T-helper 9 cell (primary cell): ENCODE measurements at places on chromosomes 1 and 21.

DNA sequence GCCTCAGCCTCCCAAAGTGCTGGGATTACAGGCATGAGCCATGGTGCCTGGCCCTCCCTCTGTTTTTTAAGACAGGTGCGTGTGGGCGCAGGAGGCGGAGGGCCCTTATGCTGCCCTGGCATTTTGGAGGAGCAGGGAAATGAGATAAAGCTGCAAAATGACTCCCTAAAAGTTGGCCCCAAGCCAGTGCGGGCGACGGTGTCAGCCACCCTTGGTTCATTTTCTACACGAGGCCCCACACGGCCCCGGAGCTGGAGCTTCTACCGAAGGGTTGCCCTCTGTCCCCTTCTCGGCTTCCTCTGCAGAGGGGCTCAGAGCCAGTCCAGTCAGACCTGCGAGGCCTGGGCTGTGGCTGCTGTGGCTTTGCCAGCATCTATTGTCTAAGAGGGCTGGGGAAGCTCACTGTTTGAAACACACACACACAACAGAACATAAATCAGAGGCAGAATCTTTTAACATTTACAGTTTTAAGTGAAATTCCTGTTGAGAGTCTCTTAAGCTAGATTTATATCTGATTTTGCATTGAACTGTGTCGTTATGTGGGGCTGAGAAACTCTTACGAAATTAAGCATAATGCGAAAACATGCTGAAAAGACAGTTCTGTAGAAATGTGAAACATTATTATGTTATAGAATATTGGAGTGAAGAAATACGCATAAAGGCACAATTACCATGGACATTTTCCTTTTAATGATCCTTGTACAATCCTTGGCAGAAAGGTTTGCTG is 255.9 kb downstream of the CAMTA1 start:
- no peak for DNase-seq

DNA sequence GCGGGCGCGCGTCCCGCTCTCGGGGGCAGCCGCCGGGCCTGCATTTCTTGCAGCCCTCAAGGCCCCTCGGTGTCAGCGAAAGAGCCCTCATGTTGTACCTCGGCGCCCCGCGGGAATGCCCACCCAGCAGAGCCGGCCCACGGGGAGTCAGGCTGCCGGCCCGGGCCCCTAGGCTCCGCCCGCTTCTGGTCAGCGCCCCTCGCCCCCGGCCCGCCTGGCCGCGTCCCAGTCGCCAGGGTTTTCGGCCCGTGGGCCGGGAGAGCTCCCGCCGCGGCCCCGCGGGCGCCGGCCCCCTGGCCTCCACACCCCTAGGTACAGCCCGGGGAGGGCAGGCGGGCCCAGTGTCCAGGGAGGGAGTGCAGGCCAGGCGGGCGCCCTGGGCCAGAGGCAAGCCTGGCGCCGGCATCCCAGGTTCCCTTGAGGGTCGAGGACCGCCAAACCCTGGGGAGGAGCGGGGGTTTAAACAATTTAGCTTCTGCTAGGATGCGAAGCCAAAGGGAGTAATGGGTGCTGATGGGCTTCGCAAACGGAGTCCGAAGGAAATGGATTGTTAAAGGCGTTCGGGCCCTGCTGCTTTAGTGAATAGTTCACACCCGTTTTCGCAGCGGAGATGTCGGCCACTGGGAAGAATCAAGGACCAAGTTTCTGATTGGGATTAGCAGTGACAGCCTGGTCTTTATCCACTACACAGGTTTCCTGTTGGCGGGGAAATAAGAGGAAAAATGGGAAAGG is 486 bp upstream of the KCNA3 start:
- no peak for DNase-seq

DNA sequence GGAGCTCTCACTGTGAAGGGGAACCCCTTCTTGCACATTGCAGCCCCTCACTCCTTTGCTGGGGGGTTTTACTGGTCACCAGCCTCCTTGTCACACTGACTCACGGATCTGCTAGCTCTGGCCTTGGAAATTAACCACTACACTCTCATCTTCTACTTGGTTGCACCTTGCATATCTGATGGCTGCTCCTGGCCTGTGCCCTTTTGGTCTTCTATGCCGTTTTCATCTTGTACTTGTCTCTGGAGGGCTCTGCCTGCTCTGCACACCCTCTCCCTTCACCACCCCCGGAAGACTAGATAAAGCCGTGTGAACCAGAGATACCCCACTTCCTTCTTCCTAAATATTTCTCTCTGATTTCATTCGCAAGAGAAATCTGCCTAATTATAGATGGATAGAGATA is 44.6 kb downstream of the CD247 start:
- DNase-seq, result no peak

GRCh38 chr1:207007352-207008033 is 25.1 kb downstream of the C1orf116 start:
- no peak for DNase-seq

DNA sequence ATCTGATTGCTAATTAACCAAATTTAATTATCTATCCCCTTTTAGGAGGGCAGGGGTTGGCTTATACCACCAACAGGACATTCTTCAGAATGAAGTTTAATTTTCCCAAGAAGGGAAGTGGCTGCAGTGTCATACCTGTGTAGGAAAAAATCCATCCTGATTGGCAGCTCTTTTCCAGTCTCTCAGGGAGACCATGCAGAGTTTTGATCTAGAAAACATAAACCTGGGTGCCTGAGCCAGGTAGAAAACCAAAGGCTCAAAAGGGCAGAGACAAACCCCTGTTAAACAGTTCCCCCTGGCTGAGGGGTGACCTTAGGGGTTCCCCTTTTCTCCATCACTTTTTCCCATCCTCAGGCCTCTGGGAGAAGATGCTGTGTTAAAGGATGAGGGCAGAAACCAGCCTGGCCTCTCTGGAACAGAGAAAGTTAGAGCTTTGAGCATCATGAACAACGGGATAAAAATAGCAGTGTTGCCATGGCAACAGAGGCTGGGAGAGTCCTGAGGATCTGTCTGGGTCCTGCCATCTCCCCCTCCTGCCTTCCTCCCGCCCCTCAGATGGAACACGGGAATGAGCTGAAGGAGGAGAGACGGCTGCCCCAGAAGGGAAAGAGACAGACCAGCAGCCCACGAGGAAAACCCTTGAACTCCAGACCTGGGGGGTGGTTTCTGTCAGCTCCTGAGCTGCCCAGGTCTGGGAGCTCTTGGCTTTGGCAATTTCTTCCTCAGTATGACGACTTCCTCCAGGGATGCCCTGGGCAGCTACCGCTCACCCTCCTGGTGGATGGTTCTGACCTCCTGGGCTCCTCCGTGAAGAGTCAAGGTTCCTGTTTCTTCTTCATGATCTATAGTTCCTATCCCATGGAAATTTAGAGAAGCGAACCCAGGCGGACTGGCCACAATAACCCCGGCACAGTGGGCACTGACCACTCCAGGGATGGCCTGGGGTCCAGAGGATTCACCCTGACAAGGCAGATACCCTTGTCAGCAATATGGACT is 14.0 kb upstream of the LEMD1 start:
- DNase-seq, result no peak

DNA sequence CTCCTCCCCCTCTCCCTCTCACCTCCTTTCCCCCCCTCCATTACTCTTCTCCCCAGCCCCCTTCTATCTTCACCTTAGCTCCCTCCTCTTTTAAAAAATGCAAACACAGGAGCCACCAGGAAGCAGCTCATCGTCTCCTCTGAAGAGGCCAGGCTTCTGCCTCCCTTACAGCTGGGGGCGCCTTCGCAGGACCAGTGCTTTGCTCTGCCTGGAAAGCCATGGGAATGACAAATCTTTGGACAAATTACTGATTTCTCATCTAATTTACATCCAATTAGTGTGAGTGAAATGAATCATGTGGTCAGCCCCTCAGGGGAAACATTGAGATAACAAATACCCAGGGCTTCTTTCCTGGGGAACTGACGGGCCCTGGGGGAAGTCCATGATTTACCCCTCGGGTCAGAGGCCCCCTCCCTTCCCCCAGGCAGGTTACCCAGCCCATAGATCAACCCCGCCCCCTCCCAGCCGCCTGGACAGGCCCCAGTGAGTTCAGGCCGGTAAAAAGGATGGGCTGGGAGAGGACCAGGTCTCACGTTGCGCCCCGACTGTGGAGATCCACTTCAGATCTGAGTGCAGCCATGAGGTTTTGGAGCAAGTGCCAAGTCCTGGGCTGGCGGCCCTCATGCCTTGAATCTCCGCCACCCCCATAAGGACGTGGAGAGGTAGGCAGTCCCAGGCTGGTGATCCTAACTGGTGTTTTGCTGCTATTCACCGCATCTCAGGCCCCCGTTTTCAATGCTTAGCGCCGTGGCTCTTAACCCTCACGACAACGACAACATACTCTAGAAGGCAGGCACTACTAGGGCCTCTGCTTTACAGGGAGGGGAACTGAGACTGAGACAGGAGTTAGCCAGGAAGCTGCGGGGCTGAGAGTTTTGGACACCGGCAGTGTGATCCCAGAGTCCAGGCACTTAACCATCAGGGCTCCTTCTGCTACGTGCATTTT is 300.8 kb downstream of the RRAGC start:
- DNase-seq, result no peak

- no peak for DNase-seq
These were observed 332.7 kb downstream of the USH2A start for GRCh38 chr1:216090556-216090955.

DNA sequence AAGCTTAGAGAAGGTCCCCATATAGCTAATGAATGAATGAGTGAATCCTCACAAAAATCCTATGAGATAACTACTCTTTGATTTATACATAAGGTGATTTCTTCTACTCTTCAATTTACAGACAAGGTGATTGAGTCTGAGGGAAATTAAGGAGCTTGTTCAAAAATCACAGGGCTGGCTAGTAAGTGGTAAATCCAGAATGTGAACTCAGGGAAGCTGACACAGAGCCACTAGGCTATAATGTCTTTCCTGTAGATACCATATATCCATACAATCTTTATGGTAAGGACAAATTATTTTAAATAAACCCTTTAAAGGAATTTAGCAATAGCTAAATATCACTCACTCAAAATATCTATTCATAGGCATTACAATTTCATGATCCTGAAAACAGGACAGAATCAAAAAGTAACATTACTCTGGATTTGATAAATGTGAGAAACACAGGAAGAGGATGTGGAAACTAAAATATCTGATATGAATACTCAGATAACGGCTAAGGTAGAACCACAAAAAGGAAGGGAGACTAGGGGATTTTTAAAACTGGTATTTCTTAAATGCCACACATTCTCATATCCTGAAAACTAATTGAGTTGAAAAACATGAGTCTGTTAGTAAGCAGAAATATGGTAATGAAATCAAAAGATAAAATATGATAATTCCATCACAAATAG is 108.2 kb downstream of the NBPF12 start:
- DNase-seq, result no peak

- DNase-seq, result no peak
These were observed 26.9 kb upstream of the LBR start for GRCh38 chr1:225454733-225455132.

GRCh38 chr1:181726320-181727012 is 243.1 kb downstream of the CACNA1E start:
- DNase-seq, result no peak

DNA sequence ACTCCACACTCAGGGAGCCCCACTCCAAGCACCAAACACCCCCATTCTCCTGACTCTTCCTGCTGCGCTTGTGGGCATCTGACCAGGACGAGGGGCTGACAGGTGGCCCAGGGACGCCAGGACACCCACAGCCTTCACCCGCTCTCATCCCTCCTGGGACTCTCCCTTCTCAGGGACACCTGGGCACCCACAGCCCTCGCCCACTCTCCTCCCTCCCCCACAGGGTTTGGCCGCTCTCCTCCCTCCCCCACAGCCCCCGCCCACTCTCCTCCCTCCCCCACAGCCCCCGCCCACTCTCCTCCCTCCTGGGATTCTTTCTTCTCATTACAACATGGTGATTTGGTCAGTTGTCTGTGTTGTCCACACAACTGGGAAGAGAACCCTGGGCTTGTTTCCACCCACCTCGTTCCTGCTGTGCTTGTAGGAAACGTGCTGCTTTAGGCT is 43.4 kb downstream of the PRDM15 start:
- no peak for DNase-seq
